ENCODE measurements at places on chromosomes 4 and X. TPM values are rescaled to one million over a fixed set of nuclear protein-coding genes. Genes with fewer than 3 reads are reported as not detected.

DNA sequence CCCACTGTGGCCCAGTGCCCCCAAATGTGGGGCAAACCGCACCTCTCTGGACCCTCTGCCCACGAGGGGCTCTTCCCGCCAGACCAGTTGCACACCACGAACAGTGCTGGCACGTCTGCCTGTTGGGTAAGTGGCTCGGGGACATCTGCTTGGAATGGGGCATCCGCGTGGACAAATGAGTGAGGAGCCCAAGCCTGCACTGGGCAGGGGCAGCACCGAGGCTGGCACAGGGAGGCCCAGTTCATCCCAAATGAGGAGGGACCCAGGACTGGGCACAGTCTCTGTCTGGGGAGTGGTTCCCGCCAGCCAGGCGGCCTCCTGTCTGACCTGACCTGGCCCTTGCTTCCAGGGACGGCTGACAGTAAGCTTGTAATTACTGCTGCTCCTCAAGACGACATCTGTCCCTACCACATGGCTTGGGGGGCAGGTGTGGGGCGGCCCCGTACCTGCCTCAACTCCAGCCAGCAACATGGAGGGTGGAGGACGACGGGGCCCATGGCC lies 3.2 kb downstream of the SPON2 start:
- no peak overlapping the region for H3K27ac ChIP-seq
- no peak for DNase-seq
- H3K4me3 ChIP-seq = no peak overlapping the region

- H3K4me3 ChIP-seq = no peak overlapping the region
- no peak for DNase-seq
- H3K36me3 ChIP-seq = no peaks in the 10 kb centered on the region
Measured at GRCh38 chr4:87819281-87819919, 13.4 kb upstream of the MEPE start.

- no peak overlapping the region for H3K4me3 ChIP-seq
- H3K27me3 ChIP-seq = no peaks in the 10 kb centered on the region
- H3K27ac ChIP-seq = no peak overlapping the region
- peaks cover 12% of the 10 kb centered on the region for H3K4me1 ChIP-seq
- peaks cover 22% of the 10 kb centered on the region for H3K36me3 ChIP-seq
Measured at GRCh38 chr4:152651473-152652060, 28.2 kb downstream of the TMEM154 start.

DNA sequence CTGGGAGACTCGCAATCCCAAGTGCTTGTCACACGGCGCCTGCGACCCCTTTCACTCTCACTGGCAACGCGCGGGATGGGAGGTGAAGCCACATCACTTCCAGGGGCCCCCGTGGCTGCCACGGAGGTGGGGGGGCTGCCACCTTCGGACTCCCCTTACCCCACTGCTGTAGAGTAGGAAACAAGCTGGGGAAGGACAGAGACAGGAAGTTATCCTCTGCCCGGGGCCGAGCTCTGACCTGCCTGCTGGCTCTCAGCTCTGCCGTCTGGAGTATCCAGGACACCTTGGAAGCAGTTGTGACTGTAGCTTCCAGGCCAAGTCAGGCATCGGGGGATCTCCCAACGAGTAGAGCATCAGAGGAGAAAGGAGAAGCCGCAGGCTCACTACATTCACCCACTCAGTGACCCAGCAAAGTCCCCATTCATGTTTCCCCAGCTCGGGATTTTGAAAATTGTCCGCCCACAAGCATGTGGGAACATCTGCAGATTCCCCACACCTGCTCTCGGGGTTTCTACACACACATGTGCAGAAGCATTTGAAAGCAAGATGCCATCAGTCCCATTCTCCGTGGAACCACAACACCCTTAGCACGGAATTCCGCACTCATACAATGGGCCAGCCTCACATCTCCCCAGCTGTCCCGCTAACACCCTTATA lies 10.8 kb downstream of the PDZD4 start:
- H3K36me3 ChIP-seq = no peaks in the 10 kb centered on the region
- peaks cover 84% of the 10 kb centered on the region for H3K4me1 ChIP-seq
- DNase-seq = no peak
- H3K4me3 ChIP-seq = peak overlapping the region; percentile 49

DNA sequence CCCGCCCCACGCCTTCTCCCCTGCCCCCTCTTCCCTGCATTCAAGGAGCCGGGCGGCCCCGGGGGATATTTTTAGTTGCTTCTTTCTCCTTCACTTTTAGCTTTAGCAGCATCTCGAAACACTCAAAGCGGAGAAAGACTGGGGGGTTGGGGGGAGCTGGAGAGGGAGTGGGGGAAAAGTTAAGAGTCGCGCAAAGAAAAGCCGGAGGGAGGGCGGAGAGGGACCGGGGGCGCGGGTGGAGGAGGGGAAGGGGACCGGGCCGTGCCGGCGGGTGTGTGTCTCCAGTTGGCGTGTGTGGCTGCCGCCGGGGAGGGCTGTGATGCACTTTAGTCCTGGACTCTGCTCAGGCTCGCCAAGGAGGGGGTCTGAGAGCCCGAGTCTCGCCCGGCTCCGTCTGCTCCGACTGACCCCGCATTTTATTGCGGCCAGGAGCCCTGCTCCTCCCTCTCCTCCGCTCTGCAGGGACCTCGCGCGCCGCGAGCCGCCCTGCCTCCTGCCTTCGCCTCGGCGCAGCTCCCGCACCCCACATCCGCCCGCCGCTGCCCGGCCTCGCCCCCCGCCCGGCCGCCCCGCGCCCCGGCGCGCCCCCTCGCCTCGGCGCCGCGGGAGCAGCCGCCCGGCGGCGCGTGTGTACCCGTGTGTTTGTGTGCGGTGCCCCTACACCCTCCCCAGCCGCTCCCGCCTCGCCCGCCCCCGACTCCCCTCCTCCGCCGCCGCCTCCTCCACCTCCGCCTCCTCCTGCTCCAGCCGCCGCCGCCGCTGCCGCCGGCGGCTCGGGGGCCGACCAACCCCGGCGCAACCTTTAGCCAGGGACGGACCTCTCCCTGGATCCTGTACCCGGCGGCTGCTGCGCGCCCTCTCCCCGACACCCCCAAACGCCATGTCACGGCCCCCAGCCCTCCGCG lies 1.4 kb downstream of the ZNF827 start:
- H3K4me3 ChIP-seq = peak overlapping the region; percentile 88
- peaks cover 16% of the 10 kb centered on the region for H3K4me1 ChIP-seq
- peak overlapping the region; percentile 75 for H3K27ac ChIP-seq
- peak; percentile 32 for DNase-seq
- H3K36me3 ChIP-seq = no peaks in the 10 kb centered on the region

- DNase-seq = no peak
- peaks cover 13% of the 10 kb centered on the region for H3K4me1 ChIP-seq
- no peak overlapping the region for H3K27ac ChIP-seq
- no peaks in the 10 kb centered on the region for H3K36me3 ChIP-seq
Measured at GRCh38 chr4:104488151-104488550, 6.5 kb downstream of the CXXC4 start.

GRCh38 chr4:1505511-1506460 lies 99.5 kb upstream of the NKX1-1 start:
- H3K27ac ChIP-seq = no peak overlapping the region
- no peaks in the 10 kb centered on the region for H3K4me1 ChIP-seq
- H3K27me3 ChIP-seq = peaks cover 2% of the 10 kb centered on the region
- no peaks in the 10 kb centered on the region for H3K36me3 ChIP-seq
- no peak overlapping the region for H3K4me3 ChIP-seq
- DNase-seq = no peak

DNA sequence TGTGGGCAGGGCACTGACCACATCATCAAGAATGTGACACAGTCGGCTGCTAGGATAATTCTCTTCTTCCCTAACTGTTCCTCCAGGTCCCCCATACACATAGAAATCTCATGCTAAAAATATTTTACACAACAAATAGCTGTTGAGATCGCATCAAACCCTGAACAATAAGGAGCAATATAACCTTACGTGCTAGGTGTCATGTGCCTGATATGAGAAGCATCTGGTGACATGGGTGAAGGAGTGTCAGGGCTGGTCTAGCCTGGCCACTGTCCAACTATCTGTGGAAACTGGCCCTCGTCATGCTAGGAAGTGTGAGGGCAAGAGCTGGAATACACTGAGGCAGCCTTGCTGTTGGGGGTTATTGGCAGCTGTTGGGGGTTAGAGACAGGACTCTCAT lies 167.3 kb upstream of the PGRMC2 start:
- DNase-seq = no peak
- H3K27me3 ChIP-seq = no peaks in the 10 kb centered on the region
- H3K36me3 ChIP-seq = no peaks in the 10 kb centered on the region
- no peak overlapping the region for H3K4me3 ChIP-seq
- H3K27ac ChIP-seq = no peak overlapping the region

DNA sequence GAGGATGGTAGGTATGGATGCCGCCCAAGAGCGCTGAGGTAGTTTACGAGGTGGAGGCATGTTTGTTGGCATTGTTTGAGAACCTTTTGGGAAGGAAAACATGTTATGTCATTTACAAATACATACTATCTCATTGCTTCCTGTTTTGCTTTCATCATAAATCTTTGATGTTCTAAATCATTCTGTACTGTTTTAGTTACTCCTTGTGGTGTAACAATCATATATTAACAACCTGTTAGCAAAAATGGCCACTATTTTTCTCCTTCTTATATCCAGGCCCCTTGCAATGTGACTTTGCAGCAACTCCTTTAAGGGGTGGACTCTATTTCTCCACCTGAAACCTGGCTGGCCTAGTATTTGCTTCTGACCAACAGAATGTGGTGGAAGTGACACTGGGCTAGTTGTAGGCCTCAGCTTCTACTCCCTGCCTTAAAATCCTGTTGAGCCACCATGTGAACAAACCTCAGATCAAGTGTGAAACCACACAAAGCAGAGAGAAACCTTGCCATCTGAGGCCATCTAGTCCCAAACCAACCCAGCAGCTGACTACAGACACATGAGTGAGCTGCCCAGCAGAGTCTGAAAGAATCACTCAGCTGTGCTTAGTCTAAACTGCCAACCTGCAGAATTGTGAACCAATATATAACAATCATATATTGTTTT lies 15.8 kb upstream of the CXorf38 start:
- no peaks in the 10 kb centered on the region for H3K27me3 ChIP-seq
- H3K4me3 ChIP-seq = no peak overlapping the region
- H3K36me3 ChIP-seq = peaks cover 57% of the 10 kb centered on the region
- no peak for DNase-seq

GRCh38 chr4:151484396-151485102 lies 75.6 kb downstream of the FHIP1A start:
- no peaks in the 10 kb centered on the region for H3K36me3 ChIP-seq
- no peak overlapping the region for H3K27ac ChIP-seq
- H3K4me3 ChIP-seq = no peak overlapping the region
- DNase-seq = no peak

GRCh38 chr4:8478801-8479744 lies 38.5 kb downstream of the TRMT44 start:
- H3K27ac ChIP-seq = no peak overlapping the region
- no peak overlapping the region for H3K4me3 ChIP-seq
- peaks cover 9% of the 10 kb centered on the region for H3K36me3 ChIP-seq
- no peaks in the 10 kb centered on the region for H3K4me1 ChIP-seq
- H3K27me3 ChIP-seq = no peaks in the 10 kb centered on the region

DNA sequence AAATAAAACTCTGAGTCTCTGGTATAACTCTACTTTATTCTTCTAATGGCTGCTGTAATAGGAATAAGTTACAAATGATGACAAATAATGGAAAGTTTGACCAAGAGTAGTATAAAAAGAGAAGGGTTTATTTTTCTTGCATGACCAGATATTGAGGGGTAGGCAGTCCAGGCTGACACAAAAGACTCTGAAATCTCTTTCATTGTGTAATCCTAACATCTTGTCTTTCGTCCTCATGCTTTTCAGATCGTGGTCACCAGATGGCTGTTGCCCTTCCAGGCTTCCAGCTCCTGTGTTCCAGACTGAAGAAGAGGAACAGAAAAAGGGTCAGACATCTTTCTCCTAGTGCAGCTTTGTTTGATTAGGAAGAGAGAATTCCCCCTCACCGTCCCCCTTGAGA lies 176.9 kb upstream of the GK2 start:
- H3K4me1 ChIP-seq = no peaks in the 10 kb centered on the region
- no peaks in the 10 kb centered on the region for H3K27me3 ChIP-seq
- H3K27ac ChIP-seq = no peak overlapping the region
- DNase-seq = no peak

GRCh38 chrX:68018248-68019203 lies 414.8 kb downstream of the OPHN1 start:
- H3K27ac ChIP-seq = no peak overlapping the region
- no peak overlapping the region for H3K4me3 ChIP-seq
- H3K4me1 ChIP-seq = no peaks in the 10 kb centered on the region
- H3K27me3 ChIP-seq = no peaks in the 10 kb centered on the region
- H3K36me3 ChIP-seq = no peaks in the 10 kb centered on the region
- no peak for DNase-seq

- H3K27me3 ChIP-seq = no peaks in the 10 kb centered on the region
- no peak overlapping the region for H3K27ac ChIP-seq
- H3K4me3 ChIP-seq = no peak overlapping the region
- H3K4me1 ChIP-seq = no peaks in the 10 kb centered on the region
- H3K36me3 ChIP-seq = no peaks in the 10 kb centered on the region
- DNase-seq = no peak
Measured at GRCh38 chr4:21888195-21888976, 60.2 kb downstream of the KCNIP4 start.

GRCh38 chrX:64395568-64395929 lies 297 bp upstream of the MTMR8 start:
- no peak overlapping the region for H3K27ac ChIP-seq
- H3K4me3 ChIP-seq = peak overlapping the region; percentile 85
- no peak for DNase-seq
- peaks cover 17% of the 10 kb centered on the region for H3K4me1 ChIP-seq
- H3K36me3 ChIP-seq = no peaks in the 10 kb centered on the region

DNA sequence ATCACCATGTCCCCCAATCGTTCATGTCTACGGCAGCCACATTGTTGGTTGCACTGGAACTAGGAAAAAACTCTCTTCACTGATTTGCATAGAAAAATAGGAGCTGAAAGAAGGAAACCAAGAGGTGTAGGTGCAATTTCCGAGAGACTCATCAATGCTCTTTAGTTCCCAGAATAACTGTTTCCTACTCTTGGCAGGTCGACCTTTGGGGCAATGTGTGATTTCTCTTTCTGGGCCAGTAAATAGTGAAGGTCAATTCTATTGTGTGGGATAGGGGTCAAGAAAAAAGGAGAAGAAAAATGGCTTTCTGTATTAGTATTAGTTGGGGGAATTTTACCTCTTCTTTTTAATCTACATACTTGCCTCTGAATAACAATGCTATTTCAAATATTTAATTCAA lies 55.9 kb upstream of the PDE5A start:
- H3K27ac ChIP-seq = no peak overlapping the region
- no peaks in the 10 kb centered on the region for H3K27me3 ChIP-seq
- no peak for DNase-seq

PPP2R2C gene
- not detected for total RNA-seq

ATP2B3 gene
- total RNA-seq = not detected

TKTL2 gene
- total RNA-seq = not detected

TLL1 gene
- total RNA-seq = not detected

CEP135 gene
- total RNA-seq = 19.6 TPM

PAGE5 gene
- not detected for total RNA-seq

Data from CD4-positive, alpha-beta T cell (primary cell).